ENCODE measurements at places on chromosomes 2 and 18.
A peak's percentile ranks its signal among the peaks of the same experiment; 100 is the strongest.

DNA sequence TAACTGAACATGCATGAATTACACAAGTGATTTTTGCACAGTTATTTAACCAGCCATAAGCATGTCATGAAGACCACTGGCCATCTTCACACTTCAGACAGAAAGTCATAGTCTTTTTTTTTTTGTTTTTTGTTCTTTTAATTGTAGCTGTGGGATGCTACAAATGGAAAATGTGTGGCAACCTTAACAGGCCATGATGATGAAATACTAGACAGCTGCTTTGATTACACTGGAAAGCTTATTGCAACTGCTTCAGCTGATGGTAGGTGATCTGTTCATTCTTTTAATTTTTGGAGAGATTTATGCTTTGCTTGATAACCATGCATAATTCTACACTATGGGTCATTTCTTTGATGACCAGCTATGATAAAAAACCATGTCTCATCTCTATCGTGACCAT, 35.6 kb downstream of the DAW1 start:
- no peaks in the 10 kb centered on the region for H3K4me1 ChIP-seq
- no peaks in the 10 kb centered on the region for H3K27me3 ChIP-seq
- no peak overlapping the region for H3K4me3 ChIP-seq
- H3K27ac ChIP-seq: no peak overlapping the region

- H3K36me3 ChIP-seq: no peaks in the 10 kb centered on the region
- H3K4me3 ChIP-seq: no peak overlapping the region
- no peaks in the 10 kb centered on the region for H3K4me1 ChIP-seq
These were observed 114.1 kb upstream of the FIGN start for GRCh38 chr2:163849756-163850435.

DNA sequence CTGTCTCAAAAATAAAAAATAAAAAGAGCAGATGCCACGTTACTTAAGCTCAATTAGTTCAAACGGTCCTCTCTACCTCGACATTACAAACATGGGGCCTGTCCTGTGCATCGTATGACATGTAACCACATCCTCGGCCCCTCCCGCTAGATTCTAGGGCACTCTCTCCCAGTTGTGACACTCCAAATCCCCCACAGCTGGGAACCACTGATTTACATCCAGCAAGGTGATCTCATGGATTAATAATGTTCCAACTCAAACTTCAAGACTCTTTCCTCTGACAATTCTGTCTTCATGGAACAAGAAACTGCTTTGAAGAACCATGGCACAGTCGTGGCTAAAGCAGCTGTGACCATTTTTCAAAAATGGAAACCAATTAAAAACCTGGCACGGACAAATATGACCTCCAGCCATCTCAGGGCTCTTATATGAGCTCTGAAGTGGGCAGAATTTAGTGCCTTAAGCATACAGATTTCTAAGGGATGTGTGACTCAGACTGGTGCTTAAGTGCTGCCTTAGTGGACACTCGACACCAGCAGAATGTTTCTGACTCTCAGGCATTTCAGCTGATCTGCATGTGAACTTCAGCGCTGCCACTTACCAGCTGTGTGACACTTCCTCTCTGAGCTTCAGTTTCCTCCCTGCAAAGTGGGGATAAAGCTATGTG, 31.7 kb upstream of the ASAP2 start:
- DNase-seq: no peak
- peak overlapping the region; percentile 79 for H3K27ac ChIP-seq
- H3K27me3 ChIP-seq: peaks cover 16% of the 10 kb centered on the region
- H3K4me1 ChIP-seq: peaks cover 30% of the 10 kb centered on the region

DNA sequence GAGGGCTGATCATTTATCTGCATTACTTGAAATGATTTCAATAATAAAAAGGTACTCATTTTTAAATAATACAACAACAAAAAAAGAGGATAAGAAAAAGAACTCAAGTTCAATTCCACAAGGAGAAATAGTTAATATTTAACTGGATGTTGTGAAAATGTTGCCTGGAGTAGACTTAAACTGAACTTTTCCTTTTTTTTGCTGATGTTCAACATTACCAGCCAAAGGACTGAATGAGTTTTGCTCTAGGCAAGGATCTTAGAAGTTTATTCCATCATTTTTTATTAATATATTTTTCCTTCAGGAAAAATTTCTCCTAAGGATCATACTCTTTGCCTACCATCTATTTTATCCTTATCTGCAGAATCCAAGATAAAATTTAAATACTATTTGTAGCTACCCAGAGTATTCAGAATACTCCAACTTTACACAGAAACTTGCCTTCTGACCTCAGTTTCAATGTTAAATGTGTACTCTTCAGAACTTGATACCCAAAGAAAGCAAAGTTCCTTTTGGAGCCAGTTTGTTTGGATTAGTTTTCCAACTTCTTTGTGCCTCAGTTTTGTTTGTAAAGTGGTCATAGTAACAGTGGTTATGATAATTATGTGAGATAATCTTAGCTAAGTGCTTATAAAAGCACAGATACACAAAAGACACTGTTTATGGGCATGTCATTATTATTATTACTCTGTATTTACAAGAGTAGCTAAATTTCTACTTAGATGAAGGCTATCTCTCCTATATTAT, 12.8 kb downstream of the CKAP2L start:
- H3K27me3 ChIP-seq: no peaks in the 10 kb centered on the region
- no peak overlapping the region for H3K4me3 ChIP-seq
- DNase-seq: no peak
- H3K4me1 ChIP-seq: no peaks in the 10 kb centered on the region

GRCh38 chr2:219445220-219445640, 10.6 kb downstream of the SPEG start:
- H3K4me3 ChIP-seq: no peak overlapping the region
- peaks cover 50% of the 10 kb centered on the region for H3K4me1 ChIP-seq
- no peak overlapping the region for H3K27ac ChIP-seq
- H3K27me3 ChIP-seq: peaks cover 42% of the 10 kb centered on the region

DNA sequence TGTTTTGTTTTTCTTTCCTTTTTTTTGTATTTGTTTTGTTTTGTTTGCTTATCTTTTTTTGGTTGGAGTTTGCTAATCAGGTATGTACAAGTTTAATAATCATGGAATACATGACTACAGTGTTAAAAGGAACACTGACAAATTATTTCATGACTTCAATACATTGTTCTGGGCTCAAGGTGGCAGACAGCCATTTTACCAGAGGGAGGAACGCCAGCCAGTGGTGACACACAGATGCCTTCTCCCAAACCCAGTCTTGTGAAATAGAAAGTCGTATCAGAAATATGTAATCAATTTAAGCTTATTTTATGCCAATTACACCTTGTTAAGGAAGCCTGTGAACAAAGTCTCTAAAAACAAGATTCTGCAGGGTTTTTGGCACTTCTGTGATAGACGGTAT, 264.0 kb upstream of the EPHA4 start:
- H3K27ac ChIP-seq: no peak overlapping the region
- H3K4me1 ChIP-seq: no peaks in the 10 kb centered on the region
- no peaks in the 10 kb centered on the region for H3K27me3 ChIP-seq

- no peak for DNase-seq
- H3K36me3 ChIP-seq: peaks cover 28% of the 10 kb centered on the region
- no peak overlapping the region for H3K4me3 ChIP-seq
- H3K27ac ChIP-seq: peak overlapping the region; percentile 57
These were observed 7.0 kb upstream of the TMX3 start for GRCh38 chr18:68721681-68722583.

GRCh38 chr2:215742021-215742420, 271.3 kb downstream of the MREG start:
- no peaks in the 10 kb centered on the region for H3K27me3 ChIP-seq
- no peak overlapping the region for H3K4me3 ChIP-seq
- DNase-seq: no peak
- peaks cover 13% of the 10 kb centered on the region for H3K4me1 ChIP-seq
- H3K36me3 ChIP-seq: no peaks in the 10 kb centered on the region

DNA sequence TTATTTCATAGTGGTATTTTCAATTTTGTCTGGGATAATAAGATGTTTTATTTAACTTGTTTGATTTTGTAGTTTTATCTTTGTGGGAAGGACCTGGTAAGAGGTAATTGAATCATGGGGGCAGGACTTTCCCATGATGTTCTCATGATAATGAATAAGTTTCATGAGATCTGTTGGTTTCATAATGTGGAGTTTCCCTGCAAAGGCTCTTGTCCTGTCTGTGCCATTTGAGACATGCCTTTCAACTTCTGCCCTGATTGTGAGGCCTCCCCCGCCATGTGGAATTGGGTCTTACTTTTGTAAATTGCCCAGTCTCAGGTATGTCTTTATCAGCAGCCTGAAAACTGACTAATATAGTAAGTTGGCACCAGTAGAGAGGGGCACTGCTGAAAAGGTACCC, 77.8 kb upstream of the ARHGAP15 start:
- DNase-seq: no peak
- H3K27ac ChIP-seq: no peak overlapping the region

GRCh38 chr2:106111882-106112571, 82.1 kb downstream of the UXS1 start:
- H3K4me3 ChIP-seq: no peak overlapping the region
- DNase-seq: no peak
- H3K36me3 ChIP-seq: peaks cover 42% of the 10 kb centered on the region
- H3K27ac ChIP-seq: no peak overlapping the region
- H3K4me1 ChIP-seq: peaks cover 13% of the 10 kb centered on the region

DNA sequence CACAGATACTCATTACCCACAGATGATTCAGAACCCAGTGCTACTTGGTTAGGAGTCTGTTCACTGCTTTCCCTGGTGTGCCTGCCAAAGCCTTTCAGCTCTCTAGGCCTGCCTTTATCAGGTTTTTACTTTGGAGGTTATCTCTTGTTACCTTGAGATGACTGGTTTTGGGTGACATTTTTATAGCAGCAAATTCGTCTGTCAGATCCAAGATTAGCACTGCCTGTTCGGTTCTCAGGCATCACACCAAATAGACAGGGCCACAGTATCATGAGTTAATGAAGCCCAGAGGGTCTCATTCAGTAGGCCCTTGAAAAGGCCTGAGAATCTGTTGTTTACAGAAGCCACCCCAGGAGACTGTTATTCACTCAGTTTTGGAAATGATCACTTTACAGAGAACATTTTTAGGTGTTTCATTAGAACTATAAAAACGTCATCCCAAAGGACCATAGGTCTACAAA, 121.2 kb downstream of the OSBPL6 start:
- no peaks in the 10 kb centered on the region for H3K27me3 ChIP-seq
- DNase-seq: no peak
- H3K27ac ChIP-seq: peak overlapping the region; percentile 66
- H3K4me1 ChIP-seq: peaks cover 18% of the 10 kb centered on the region
- H3K4me3 ChIP-seq: no peak overlapping the region

GRCh38 chr2:14745288-14746076, 113.0 kb downstream of the LRATD1 start:
- no peaks in the 10 kb centered on the region for H3K4me1 ChIP-seq
- no peak overlapping the region for H3K4me3 ChIP-seq
- no peak for DNase-seq
- H3K27me3 ChIP-seq: no peaks in the 10 kb centered on the region

DNA sequence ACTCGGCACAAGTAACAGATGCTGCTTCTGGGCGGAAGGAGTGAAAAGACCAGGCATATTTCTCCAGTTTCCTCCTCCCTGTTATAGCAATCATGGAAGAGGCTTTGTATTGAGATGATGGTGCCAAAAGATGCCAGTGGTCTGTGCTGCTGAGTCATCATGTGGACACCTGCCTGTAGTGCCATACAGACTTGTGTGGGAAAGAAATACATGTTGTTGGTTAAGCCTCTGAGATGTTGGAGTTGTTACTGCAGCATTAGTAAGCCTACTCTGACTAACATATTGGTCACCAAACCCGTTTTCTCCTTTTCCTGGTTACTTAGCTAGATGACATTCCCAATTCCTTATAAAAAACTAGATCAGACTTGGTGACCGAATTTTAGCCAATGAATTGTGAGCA, 356.9 kb downstream of the ZNF521 start:
- peaks cover 22% of the 10 kb centered on the region for H3K4me1 ChIP-seq
- no peaks in the 10 kb centered on the region for H3K27me3 ChIP-seq
- no peak overlapping the region for H3K4me3 ChIP-seq
- DNase-seq: no peak

DNA sequence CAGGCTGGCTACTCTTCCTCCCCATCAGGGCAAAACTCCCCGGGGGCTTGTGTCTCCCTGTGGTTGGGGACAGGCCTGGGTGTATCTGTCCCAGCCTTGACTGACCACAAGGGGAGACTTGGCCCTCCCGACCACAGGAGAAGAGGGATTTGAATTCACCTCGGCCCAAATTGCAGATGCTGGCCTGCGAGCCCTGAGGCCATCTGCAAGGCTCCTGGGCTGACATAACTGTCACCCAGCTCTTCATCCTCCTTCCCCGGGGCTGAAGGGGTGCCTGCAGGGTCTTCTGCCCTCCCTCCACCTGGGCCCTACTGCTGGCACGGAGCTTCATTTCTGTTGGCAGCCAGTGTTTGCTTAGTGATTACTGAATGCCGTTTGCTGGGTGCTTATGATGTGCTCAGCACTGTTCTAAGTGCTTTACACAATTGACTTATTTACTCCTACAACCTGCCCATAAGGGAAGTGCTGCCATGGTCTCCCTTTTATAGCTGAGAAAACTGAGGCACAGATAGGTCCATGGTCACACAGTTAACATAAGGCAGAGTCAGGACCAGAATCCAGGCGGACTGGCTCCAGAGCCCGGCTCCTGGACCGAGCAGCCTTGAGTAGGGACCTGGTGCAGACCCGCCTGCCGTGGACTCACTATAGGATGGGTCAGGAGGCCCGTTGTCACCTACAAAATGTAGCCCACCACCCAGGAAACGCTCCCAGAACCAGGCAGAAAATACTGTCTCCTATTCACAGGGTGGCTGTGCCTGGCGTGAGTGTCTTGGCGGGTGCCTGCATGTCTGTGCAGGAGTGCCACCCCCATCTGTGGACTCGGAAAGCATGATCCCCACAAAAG, 18.9 kb downstream of the STEAP3 start:
- H3K27ac ChIP-seq: no peak overlapping the region
- no peak for DNase-seq
- no peak overlapping the region for H3K4me3 ChIP-seq
- H3K27me3 ChIP-seq: peaks cover 2% of the 10 kb centered on the region
- peaks cover 50% of the 10 kb centered on the region for H3K4me1 ChIP-seq
